ENCODE measurements at places on chromosomes 5 and 9. TPM values are rescaled to one million over a fixed set of nuclear protein-coding genes. Genes with fewer than 3 reads are reported as not detected.

GBGT1 gene
- 6.0 TPM for total RNA-seq

LRRC14B gene
- total RNA-seq = 40.3 TPM

MTX3 gene
- total RNA-seq = 14.4 TPM

FAM221B gene
- not detected for total RNA-seq

LOX gene
- 17.8 TPM for total RNA-seq

GRCh38 chr5:97100476-97100875 is 41.9 kb downstream of the LIX1 start:
- H3K4me1 ChIP-seq = no peaks in the 10 kb centered on the region
- no peak for DNase-seq
- no peak overlapping the region for H3K27ac ChIP-seq
- H3K27me3 ChIP-seq = no peaks in the 10 kb centered on the region

GRCh38 chr9:132425675-132426062 is 15.7 kb downstream of the CFAP77 start:
- no peak for DNase-seq
- H3K27ac ChIP-seq = no peak overlapping the region
- no peaks in the 10 kb centered on the region for H3K27me3 ChIP-seq
- H3K4me3 ChIP-seq = no peak overlapping the region
- H3K36me3 ChIP-seq = no peaks in the 10 kb centered on the region
- no peaks in the 10 kb centered on the region for H3K4me1 ChIP-seq

DNA sequence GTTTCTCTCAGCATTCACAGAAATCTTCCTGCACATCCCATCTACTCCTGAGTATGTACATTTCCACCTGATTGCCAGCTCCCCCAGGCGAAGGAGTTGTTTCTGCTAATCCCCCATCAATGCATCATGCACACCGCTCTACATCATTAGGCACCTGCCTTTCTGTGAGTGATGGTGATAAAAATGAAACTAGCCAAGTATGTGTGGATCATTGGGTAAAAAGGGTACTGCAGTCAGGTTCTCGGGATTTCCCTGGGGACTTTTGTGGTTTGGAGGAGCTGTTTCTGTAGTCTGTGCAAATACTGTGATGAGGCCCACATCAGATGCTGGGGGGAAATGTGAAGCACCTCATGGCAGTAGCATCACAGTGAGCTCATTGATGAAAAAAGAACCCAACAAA is 30.4 kb downstream of the CAMK4 start:
- H3K4me3 ChIP-seq = no peak overlapping the region
- H3K27me3 ChIP-seq = no peaks in the 10 kb centered on the region
- no peaks in the 10 kb centered on the region for H3K36me3 ChIP-seq
- no peaks in the 10 kb centered on the region for H3K4me1 ChIP-seq
- H3K27ac ChIP-seq = no peak overlapping the region

DNA sequence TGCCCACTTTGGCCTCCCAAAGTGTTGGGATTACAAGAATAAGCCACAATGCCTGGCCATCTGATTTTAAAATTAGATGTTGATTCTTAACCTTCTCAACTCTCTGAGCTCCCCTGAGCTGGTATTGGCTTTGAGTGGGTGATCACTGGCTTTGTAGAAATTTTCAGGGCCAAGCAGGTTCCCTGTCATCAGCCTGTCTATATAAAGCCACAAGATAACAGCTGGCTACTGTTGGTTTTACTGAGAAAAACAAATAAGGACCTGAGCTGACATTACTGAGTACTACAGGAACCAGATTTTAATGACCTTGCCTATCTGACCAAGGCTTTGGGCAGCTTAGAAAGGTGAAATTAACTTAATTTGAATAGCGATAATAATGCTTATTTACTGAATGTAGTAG is 153.6 kb downstream of the MSX2 start:
- no peaks in the 10 kb centered on the region for H3K4me1 ChIP-seq
- no peak overlapping the region for H3K4me3 ChIP-seq
- no peak overlapping the region for H3K27ac ChIP-seq

GRCh38 chr9:78351816-78352215 is 54.9 kb downstream of the PSAT1 start:
- no peaks in the 10 kb centered on the region for H3K36me3 ChIP-seq
- H3K27me3 ChIP-seq = no peaks in the 10 kb centered on the region
- no peaks in the 10 kb centered on the region for H3K4me1 ChIP-seq
- DNase-seq = no peak
- H3K27ac ChIP-seq = no peak overlapping the region

DNA sequence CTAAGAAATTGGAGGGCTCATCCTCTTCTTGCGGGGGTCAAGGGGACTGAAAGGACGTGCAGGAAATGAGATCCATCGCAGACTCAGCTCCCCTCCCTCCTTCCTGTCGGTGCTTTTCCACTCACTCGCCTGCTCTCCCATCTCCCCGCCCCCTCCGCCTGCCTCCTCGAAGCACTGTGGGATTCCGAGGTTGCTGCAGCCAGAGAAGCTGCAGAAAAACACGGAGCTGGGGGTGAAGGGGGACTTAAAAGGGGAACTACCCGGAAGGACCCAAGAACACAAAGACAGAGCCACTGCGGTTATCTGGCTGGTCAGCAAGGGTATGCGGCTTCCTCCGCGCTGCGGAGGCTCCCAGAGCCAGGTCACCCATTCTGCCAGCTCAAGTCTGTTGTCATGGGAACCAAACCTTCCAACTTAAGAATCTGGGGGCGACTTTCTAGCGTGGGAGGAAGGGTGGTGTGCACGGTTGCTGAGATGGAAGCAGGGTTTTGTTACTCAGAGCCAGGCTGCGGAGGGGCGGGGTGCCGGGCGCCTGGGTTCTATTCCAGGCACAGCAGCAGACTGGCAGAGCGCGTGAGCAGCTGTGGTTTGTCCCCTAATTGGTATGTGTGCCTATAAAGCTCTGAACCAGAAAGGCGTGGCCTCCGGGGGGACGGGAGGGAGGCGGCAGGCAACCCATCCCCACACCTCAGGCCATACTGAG is 24.9 kb downstream of the PCDHGC5 start:
- no peaks in the 10 kb centered on the region for H3K27me3 ChIP-seq
- H3K27ac ChIP-seq = peak overlapping the region; percentile 94
- peak overlapping the region; percentile 66 for H3K4me3 ChIP-seq

DNA sequence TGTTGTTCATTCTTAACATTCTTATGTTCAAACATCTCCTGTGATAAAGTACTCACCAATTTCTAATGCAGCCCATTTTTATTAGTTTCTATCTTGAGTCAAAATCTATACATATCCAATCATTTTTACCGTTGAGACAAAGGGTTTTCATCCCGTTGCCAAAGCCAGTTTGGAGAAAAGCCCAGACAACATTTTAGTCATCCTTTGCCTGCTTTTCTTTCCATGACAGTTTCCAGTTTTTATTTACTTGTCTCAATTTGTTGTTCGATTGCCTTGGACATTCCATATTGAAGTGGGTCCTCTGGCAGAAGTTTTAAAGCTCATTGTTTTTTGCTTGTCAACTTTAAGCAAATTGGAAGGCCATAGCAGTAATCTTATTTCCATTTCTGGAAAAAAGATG is 123.9 kb downstream of the RAB3C start:
- H3K4me3 ChIP-seq = no peak overlapping the region
- H3K36me3 ChIP-seq = no peaks in the 10 kb centered on the region
- no peak overlapping the region for H3K27ac ChIP-seq
- H3K27me3 ChIP-seq = no peaks in the 10 kb centered on the region

GRCh38 chr5:90921418-90921973 is 362.9 kb downstream of the ADGRV1 start:
- no peaks in the 10 kb centered on the region for H3K4me1 ChIP-seq
- H3K36me3 ChIP-seq = no peaks in the 10 kb centered on the region
- no peak overlapping the region for H3K27ac ChIP-seq
- DNase-seq = no peak

GRCh38 chr5:42982107-42982622 is 58.0 kb downstream of the ANXA2R start:
- no peaks in the 10 kb centered on the region for H3K36me3 ChIP-seq
- no peak overlapping the region for H3K27ac ChIP-seq
- DNase-seq = no peak
- H3K4me1 ChIP-seq = no peaks in the 10 kb centered on the region
- H3K27me3 ChIP-seq = peaks cover 12% of the 10 kb centered on the region

DNA sequence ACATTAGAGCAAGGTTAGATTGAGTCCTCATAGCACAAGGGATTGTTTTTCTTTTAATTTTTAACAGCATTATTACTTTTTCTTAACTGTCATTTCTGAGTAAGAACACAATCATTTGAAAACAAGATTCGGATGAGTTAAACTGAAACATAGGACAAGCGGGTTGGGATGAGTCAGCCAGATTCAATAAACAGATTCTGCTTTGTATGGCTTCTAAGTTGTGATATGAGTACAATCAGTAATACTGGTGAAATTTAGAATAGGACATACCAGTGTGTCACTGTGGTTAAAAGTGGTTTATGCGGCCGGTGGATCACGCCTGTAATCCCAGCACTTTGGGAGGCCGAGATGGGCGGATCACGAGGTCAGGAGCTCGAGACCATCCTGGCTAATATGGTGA is 364.3 kb upstream of the CDH10 start:
- DNase-seq = no peak
- H3K27me3 ChIP-seq = no peaks in the 10 kb centered on the region
- no peaks in the 10 kb centered on the region for H3K36me3 ChIP-seq
- no peak overlapping the region for H3K27ac ChIP-seq
- no peak overlapping the region for H3K4me3 ChIP-seq

DNA sequence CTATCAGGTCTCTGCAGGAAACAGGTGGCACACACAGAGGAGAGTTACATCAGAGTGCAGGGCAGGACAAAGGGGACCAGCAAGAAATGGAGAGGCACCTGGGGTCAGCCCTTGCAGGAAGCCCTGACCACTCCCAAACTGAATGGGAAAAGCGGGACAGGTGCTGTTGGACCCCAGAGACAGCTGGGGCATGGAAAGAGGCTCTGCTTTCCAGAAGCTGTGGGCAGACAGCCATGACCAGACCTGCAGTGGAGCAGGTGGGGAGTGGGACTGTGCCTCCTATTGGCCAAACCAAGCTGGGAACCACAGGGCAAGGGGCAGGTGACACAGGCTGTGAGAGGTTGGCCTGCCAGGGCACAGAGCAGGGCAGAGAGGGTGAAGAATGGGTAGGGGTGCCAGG is 125.8 kb downstream of the BOD1 start:
- no peak for DNase-seq
- no peak overlapping the region for H3K4me3 ChIP-seq
- H3K27me3 ChIP-seq = peaks cover 4% of the 10 kb centered on the region
- H3K4me1 ChIP-seq = peaks cover 1% of the 10 kb centered on the region
- H3K36me3 ChIP-seq = no peaks in the 10 kb centered on the region
- no peak overlapping the region for H3K27ac ChIP-seq

DNA sequence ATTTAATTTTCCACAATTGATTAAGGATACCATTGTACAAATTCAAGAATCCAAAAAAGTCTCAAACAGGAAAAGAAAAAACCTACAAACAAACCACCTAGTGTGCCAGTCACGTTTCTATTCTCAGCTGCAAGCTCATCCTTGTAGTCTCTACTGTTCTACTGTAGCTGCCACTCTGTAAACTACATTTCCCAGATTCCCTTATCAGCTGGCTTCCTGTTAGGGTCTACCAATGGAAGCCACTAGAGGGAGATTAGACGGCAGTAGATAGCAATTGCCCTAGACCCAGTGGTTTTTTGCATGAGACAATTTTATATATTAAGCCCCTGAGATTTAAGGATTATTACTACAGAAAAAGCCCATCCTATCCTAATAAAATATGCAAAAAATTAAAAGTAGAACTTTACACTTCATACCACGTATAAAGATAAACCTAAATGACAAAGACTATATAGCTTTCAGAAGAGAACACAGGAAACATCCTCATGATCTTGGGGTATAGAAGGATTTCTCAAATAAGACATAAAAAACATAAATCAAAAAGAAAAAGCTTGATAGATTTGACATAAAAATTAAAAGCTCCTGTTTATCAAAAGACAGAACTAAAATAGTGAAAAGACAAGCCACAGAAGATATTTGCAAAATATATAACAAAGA is 37.4 kb downstream of the P4HA2 start:
- no peak for DNase-seq
- no peak overlapping the region for H3K4me3 ChIP-seq
- peaks cover 4% of the 10 kb centered on the region for H3K4me1 ChIP-seq
- peaks cover 39% of the 10 kb centered on the region for H3K36me3 ChIP-seq
- no peak overlapping the region for H3K27ac ChIP-seq
- no peaks in the 10 kb centered on the region for H3K27me3 ChIP-seq

Measured in heart left ventricle (tissue), 16 donors.